Fibroblast of lung (primary cell): ENCODE measurements at places on chromosomes 2 and 18. TPM values are rescaled to one million over a fixed set of nuclear protein-coding genes. Genes with fewer than 3 reads are reported as not detected.

GRCh38 chr2:151049746-151050145 lies 211.9 kb downstream of the RBM43 start:
- peak; percentile 84 for DNase-seq

DNA sequence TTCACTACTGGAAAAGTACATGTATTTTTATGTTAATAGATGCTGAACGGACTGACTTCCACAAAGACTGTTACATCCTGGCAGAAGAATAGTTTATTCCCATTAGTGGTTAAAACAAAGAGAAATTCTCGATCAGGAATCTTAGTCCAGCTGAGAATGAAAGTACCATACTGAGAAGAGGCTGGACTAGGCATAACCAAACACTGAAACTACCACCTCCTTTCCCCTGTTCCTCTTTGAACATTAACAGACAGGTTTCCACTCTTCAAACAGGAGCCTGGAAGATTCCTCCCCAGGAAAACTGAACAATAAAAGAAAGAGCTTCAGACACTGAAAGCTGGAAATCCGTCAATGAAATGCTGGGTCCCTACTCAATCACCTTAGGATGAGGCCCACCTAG lies 25.8 kb downstream of the LDAH start:
- DNase-seq = no peak

Gene TDRD15
- not detected in 2 replicates for total RNA-seq

Gene TMEFF2
- 0.26 and 0.33 TPM in 2 replicates for total RNA-seq

DNA sequence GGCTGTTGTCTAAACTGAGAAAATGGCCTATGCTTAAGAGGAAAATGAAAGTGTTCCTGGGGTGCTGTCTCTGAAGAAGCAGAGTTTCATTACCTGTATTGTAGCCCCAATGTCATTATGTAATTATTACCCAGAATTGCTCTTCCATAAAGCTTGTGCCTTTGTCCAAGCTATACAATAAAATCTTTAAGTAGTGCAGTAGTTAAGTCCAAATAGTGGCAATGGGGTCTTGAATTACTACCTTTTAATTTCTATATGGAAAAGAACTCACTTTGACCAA lies 13.8 kb upstream of the ALLC start:
- no peak for DNase-seq

DNA sequence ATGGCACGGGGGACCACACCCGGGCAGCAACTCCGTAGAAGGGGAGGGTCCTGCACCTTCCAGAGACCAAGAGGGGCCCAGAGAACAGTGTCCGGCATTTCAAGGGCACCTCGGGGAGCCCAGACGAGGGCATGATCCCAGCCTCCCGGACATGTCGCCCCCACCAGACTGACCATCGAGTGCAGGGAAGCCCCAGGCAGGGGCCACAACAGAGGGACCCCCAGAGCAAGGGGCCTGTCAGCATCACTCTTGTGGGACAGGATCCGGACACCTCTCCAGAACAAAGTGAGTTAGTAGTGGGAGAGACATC lies 50.4 kb upstream of the CTDP1 start:
- no peak for DNase-seq

Gene C1QL2
- not detected in 2 replicates for total RNA-seq

GRCh38 chr2:74357627-74358026 lies 14.4 kb upstream of the SLC4A5 start:
- no peak for DNase-seq

Gene UGT1A1
- not detected in 2 replicates for total RNA-seq

Gene TFPI
- total RNA-seq = 111 and 117 TPM in 2 replicates

DNA sequence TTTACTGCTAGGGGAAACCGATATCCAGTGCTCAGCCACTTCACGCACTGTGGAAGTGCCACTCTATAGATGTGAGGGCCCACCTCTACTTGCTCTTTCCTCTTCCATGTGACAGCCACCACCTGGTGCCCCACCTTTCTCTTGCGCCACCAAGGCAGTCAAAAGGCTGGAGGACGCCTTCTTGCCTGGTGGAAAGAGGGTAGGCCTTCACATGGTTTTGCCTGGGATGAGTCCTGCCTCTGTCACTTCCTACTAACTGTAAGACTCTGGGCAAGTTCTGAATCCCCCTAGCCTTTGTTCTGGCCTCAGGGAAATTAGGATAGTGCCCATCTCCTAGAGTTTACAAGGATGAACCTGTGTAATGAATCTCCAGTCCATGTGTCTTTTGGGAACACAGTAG lies 66.1 kb upstream of the ODC1 start:
- DNase-seq = no peak

Gene MYCN
- not detected in 2 replicates for total RNA-seq

Gene PARD6G
- 2.1 and 3.1 TPM in 2 replicates for total RNA-seq

Gene TRPM8
- total RNA-seq = under 0.01 and 0.99 TPM in 2 replicates

DNA sequence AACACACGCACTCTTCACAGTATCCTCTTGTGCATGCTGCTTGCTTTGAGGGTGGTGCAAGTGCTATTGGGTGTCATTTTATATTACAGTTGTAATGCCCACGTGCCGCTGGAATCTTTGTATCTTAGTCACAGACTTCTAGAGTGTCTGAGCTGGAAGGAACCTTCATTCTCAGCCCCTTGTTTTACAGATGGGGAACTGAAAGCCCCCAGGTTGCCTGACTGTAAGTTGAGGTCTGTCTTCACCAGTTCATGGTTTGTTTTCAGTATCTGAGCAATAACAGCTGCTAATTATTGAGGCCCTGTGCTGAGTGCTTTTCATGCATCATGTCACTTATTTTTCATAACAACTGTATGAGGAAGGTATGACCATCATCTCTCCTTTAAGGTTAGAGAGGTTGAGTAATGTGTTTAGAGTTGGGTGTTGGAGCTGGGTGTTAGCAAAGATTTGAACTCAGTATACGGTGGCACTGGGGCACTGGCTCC lies 77.0 kb downstream of the PRKCE start:
- no peak for DNase-seq

Gene IL1F10
- total RNA-seq = not detected in 2 replicates

DNA sequence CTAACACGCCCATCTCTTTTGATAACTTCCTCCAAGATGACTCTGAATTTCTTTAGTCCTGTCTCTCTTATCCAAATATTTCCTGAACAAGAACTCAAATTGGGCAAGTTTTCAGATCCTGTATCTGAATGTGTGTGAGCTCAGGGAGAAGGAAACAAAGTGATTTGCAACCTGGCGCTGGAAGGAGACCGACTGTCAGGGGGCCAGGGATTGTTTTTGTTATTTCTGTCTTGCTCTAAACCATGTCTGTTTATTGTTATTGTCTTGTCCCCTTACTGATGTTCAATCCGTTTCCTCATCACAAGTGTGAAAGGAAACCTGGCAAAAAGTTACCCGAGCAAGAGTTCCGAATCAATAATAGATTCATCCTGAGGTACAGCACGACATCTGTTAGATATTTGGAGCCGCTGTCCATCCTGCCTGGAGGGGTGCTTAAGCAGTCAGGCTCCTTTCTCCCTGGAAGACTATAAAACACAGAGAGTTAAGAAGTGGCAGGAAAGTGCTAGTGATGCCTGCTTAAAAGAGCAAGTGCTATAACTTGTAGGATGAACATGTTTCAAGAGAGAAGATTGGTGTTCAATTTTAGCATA lies 132.5 kb upstream of the OSR1 start:
- no peak for DNase-seq

GRCh38 chr18:34991561-34991960 lies 49.7 kb upstream of the MAPRE2 start:
- DNase-seq = no peak

Gene RIT2
- not detected in 2 replicates for total RNA-seq

DNA sequence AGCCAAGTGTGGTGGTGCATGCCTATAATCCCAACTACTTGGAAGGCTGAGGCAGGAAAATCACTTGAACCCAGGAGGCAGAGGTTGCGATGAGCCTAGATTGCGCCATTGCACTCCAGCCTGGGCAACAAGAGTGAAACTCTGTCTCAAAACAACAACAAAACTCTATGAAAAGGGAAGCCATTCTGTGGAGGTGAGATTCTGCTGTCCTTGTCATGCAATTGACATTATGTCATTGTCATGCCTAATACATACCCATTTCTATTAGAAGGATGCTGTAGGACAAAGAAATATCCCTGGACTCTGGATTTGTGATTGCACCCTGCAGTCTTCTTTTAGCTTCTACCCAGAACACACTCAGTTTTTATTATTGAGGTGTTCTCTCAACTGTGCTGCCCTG lies 8.6 kb downstream of the RASGRP3 start:
- DNase-seq = no peak

DNA sequence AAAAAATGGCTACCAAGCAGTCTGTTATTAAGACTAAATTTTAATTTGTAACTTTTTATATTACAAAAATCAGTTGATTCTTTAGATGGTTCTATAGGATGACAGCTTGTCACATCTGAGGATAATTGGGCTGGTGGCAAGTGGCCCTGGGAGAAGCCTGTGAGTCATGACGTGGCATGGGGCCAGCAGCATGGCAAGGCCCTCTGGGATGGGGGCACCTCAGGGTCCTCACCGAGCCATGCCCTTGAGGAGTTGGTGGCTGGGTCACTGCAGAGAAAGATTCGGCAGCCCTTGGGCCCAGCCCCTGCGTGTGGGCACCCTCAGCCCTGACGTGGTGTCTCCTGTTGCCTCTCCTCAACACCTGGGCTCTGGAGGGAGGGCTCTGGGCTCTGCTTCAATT lies 49.7 kb downstream of the STK25 start:
- no peak for DNase-seq

- DNase-seq = peak; percentile 88
Observed at GRCh38 chr2:195658541-195658890, 1.5 kb downstream of the SLC39A10 start.

GRCh38 chr2:48699348-48699930 lies 56.1 kb downstream of the LHCGR start:
- DNase-seq = peak; percentile 17

GRCh38 chr2:27954221-27954673 lies 63.7 kb downstream of the BABAM2 start:
- DNase-seq = peak; percentile 56

DNA sequence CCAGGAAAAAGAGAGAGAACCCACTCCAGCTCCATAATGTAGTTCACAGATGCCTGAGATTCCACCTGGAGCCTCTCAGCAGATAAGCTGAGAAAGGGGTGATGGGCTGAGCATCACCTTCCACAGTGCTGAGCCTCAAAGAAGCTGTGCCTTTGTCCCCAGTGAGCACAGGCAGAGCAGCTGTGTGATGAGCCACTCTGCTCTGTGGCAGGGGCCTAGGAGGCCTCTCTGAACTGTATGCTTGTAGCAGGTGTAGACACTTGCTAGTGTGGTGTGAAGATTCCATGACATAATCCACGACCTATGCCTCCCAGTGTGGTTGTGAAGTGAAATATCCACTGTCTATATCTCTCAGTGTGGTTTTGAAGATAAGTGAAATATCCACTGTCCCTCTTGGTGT lies 70.4 kb upstream of the MGAT4A start:
- DNase-seq = no peak

GRCh38 chr2:239302808-239303557 lies 97.8 kb downstream of the HDAC4 start:
- DNase-seq = no peak

GRCh38 chr18:49446481-49446880 lies 14.0 kb downstream of the DYM start:
- DNase-seq = no peak

- no peak for DNase-seq
Observed at GRCh38 chr2:30847841-30848240, 40.6 kb upstream of the CAPN13 start.

Gene WDR12
- total RNA-seq = 26.4 and 31.1 TPM in 2 replicates

DNA sequence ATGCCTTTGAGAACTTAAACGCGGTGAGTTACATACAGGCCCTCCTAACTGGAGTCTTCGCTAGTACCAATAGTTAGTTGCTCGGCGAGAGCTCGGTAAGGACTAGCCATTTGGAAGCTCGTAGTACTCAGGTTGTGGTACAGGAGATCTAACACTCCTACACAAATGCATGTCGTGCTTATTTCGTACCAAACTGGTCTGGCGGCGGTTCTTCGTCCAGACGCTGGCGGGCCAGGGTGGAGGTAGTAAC lies 346 bp upstream of the VRK2 start:
- no peak for DNase-seq

Gene CPLX4
- not detected in 2 replicates for total RNA-seq

Gene CSRNP3
- 0.66 and 0.77 TPM in 2 replicates for total RNA-seq

DNA sequence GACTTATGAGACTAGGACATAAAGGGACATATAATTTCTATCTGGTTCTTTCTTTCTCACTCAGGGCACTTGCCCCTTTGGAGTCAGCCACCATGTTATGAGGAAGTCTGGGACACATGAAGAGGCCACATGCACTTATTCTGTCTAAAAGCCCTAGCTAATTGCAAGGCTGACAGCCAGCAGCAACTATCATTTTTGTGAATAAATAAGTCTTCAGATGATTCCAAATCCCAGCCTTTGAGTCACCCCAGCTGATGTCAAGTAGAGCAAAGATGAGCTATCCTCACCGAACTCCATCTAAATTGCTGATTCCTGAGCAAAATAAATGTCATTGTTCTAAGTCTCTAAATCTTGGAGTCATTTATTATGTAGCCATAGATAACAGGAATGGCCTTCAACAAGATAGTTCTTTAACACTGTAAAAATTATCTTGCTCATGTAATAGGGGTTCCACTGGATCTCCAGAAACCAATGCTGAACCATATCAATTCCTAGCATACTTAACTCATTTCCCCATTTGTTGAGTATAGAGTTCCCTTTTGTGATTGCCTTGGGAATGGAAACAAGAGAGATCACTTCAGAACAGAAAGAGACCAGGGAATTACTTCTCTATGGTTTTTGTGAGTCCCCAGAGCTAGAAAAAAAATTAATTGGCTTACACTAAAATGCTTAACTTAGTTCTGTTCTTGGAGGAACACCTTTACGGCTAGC lies 50.6 kb upstream of the FN1 start:
- no peak for DNase-seq

DNA sequence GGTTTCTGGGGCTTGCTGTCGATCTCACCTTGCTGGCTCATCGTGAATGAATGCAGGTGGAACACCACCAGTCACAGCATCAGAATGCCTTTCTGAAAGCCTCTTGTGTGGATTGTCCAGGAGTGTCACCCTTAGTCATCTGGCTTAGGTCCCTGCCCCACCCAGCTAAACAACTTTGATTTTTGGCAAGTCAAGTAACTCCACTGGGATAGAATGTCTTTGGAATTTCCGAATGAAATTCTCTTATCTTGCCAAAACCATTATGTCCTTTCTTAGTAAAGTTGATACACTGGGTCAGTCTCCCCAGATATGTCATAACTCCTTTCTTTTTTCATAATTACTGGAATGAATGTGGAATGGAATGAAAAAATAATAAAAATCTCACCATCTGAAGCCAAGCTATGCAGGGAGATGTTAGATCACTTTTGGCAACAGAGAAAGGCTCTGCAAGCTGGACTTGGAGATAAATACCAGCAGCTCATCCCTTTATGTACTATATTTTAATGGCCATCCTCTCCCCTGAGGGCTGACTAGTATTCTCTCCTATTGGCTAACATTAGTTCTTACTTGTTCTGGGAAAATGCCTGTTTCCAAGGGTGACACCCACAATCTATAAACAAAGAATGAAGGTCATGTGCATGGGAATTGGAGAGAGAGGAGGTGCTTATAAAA lies 35.4 kb downstream of the INSIG2 start:
- peak; percentile 61 for DNase-seq

Gene GPR148
- not detected in 2 replicates for total RNA-seq

Gene SGPP2
- total RNA-seq = not detected in 2 replicates

DNA sequence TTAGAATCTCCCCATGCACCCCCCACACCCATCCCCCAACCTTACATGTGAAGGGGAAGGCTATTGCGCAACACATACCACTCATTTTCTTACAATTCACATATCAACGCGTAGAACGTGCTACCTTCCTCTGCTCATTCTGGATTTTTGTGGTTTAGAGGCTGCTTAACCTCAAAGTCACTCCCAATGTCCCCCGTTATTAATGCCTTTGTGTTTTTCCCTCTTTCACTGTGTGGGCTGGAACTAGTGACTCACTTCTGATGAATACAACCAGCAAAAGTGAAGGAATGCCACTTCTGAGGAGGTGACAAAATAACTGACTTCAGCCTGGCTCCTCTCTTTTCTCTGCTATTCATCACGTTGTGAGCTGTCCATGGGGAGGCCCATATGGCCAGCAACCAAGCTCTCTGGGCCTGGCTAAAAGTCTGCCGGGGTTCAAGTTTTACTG lies 342.5 kb upstream of the NXPH2 start:
- DNase-seq = no peak
